Activated CD4-positive, alpha-beta T cell treated with anti-CD3 and anti-CD28 coated beads, Interleukin-2, Interleukin-4, amounts not matched to agents 100 ng/mL and 50 ng/mL, durations not matched to agents 16 hours and 8 hours (primary cell): ENCODE measurements at places on chromosomes 16 and 17.

- DNase-seq: no peak
These were observed 330.0 kb upstream of the DYNLRB2 start for GRCh38 chr16:80210787-80211186.

DNA sequence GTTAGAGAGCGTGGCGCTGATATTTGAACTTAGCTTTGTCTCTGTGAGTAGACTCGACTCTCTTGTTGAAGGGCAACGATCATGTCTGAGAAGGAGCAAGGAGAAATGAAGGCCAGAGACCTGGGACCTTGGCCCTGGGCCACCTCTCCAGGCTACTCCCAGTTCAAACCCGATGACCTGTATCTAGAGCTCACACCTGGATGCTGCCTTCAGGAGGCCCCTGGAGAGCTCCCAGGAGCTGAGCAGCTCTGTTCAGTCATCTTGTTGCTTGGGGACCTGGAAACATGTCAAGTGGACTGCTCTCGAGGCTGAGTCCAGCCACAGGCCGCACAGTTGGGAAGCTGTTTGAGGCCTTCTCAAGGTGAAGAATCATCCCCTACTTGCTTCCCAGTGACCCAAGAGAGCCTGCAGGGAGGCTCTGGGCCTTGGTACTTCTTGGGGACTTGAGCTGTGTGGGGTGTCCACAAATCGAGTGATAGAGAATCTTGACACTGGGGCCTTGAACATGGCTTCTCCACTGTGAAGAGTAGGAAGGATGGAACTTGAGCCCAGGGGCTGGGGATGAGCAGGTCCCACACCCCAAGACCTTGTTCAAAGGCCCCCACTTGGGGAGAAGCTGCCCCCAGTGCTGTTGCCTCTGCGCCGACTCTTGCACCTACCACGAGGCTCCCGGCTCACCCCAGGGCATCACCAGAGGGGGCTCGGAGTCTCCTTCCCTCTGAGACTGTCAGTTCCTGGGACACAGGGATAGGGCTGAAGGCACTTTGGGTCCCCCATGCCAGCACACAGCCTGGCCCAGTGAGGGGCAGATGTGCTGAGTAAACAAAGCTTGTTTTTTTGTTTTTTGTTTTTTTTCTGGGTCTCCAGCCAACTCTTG lies 112.1 kb downstream of the IRX5 start:
- no peak for DNase-seq

DNA sequence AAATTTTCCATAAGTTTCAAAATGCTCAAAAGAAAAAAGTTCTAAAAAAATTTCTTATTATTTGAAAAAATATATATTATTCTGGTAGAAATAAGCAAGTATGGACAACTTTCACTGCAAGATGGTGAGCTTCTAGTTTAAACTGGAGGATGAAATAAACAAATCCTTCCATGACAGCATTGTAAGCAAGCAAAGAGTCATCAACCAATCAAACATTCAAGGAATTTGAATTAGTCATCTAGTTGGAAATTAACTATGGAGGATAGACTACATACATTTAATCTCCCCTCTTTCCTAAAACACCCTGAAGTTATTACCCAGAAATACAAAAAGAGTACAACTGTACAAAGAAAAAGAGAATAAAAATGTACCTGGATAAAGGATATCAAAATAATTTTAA lies 51.0 kb upstream of the IRX5 start:
- DNase-seq: no peak

GRCh38 chr17:19703828-19704613 lies 12.4 kb downstream of the SLC47A2 start:
- no peak for DNase-seq

DNA sequence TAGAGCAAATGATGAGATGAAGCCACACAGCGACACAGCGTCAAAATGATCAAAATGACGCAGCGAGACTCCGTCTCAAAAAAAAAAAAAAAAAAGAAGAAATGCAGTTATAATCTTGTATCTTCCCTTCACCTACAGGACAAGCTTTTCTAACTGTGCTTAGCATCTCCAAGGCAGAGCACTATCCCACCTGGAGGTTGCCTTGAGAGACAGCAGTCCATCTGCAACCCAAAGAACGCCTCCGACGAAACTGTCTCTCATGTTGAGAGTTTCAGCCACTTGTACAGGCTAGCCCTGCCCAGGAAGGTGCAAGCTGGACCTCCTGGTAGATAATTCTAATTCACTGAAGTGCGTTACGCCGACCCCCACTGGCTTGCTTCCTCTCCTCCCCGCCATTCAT lies 46.7 kb upstream of the GCSH start:
- no peak for DNase-seq

GRCh38 chr17:61362852-61363600 lies 36.6 kb upstream of the TBX2 start:
- DNase-seq: no peak

- DNase-seq: no peak
These were observed 118.7 kb upstream of the CDH5 start for GRCh38 chr16:66247516-66248481.

- peak; percentile 28 for DNase-seq
These were observed 520 bp downstream of the JPT2 start for GRCh38 chr16:1678500-1679098.

GRCh38 chr17:5042157-5043022 lies 7.2 kb upstream of the SLC52A1 start:
- DNase-seq: no peak

GRCh38 chr16:84032458-84033178 lies 10.0 kb downstream of the SLC38A8 start:
- DNase-seq: no peak

- DNase-seq: peak; percentile 74
These were observed 3.6 kb upstream of the KDM8 start for GRCh38 chr16:27199736-27200135.

DNA sequence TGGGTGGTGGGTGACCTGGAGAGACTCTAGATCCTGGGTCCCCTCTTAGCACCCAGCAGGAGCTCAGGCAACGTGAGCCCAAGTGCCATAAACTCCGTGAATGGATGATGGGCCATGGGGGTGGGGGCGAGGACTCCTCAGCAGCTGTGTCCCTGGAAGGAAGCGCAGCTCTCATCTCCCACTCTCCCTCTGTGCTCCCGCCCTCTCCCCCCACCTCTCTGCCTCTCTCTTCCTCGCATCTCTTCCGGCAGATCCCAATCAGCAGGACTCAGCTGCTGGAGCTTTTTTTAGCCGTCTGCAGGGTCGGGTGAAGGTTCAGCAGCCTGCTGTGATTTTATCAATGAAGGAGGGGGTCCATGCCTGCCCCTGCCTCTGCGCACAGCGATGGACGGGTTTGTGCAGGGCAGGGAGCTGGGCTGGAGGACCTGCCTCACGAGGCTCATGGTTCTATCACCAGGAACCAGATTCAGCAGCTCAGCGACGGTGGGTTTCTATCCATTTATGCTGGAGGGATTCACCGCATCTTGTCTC lies 8.3 kb downstream of the CCR7 start:
- no peak for DNase-seq

DNA sequence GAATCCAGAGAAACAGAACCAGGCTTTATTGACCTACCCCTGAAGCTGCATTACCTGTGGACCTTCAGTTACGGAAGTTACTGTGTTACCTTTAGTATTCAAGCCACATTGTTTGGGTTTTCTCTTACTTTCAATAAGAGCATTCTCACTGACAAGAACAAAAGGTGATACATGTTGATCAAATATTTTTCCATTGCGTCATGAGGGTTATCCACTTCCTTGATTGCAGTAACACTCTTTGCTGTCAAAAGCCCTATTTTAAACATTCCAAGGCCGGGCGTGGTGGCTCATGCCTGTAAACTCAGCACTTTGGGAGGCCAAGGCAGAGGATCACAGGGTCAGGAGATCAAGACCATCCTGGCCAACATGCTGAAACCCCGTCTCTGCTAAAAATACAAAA lies 28.6 kb upstream of the PAFAH1B1 start:
- DNase-seq: no peak

GRCh38 chr16:51657848-51658247 lies 506.8 kb upstream of the SALL1 start:
- DNase-seq: no peak

GRCh38 chr17:65931246-65932149 lies 260.4 kb downstream of the CEP112 start:
- DNase-seq: no peak

DNA sequence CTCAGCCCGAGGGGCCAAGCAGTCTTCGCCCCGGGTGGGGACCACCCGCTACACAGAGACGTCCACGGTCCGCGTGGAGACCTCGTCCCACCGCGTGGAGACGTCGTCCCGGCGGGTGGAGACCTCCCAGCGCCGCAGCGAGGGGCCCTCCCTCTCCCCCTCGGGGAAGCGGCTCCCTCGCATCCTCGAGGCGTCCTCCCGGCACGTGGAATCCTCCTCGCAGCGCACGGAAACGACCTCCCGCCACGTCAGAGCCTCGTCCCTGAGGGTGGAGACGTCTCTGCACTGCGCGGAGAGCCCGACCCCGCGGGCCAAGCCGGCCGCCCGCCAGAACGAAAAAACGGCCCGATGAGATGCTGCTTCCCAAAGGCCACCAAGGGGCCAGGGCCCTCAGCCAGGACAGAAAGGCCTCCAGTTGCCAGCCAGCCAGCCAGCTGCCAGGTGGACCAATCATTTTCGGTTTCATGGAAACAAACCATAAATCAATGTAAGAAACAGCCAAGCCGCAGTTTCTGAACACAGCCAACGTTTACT lies 424 bp downstream of the C17orf100 start:
- peak; percentile 22 for DNase-seq

DNA sequence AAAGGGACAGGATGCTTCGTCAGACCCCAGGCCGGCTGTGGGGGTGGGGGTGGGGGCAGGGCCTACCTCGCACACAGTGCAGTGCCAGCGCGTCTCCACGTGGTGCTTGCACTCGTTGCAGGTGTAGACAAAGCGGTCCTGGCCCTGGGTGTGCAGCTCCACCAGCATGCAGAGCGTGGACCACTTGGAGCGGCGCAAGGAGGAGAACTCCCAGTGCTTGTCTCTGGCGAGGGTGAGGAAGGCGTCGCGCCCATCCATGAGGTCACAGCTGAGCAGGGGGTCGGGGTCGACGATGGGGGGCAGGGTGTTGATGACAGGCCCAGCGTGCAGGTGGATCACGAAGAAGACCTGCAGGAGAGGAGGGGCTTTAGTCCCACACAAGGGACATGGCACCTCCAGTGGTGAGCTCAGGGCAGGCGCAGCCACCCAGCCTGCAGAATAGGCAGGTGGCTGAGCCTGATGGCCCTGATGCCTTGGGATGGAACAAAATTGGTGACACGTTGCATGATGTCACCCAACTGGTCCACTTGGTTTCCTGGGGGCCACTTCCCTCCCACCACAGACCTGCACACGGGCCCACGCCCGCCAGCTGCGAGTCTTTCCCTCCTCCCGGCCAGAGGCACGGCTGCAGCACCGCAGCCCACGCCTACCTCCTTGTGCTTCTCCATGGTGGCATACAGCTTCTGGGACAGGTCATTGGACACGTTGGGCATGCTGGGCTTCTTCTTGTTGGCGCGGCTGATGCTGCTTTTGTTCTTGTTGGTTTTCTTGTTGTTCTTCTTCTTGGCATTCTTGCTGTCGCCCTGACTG lies 14.0 kb upstream of the TRAP1 start:
- no peak for DNase-seq
